ENCODE measurements at places on chromosomes 6 and 20.

GRCh38 chr6:31621320-31621939 lies 915 bp downstream of the PRRC2A start:
- no peak for DNase-seq

- DNase-seq, result no peak
Observed at GRCh38 chr6:49300443-49300842, 162.6 kb downstream of the MMUT start.

DNA sequence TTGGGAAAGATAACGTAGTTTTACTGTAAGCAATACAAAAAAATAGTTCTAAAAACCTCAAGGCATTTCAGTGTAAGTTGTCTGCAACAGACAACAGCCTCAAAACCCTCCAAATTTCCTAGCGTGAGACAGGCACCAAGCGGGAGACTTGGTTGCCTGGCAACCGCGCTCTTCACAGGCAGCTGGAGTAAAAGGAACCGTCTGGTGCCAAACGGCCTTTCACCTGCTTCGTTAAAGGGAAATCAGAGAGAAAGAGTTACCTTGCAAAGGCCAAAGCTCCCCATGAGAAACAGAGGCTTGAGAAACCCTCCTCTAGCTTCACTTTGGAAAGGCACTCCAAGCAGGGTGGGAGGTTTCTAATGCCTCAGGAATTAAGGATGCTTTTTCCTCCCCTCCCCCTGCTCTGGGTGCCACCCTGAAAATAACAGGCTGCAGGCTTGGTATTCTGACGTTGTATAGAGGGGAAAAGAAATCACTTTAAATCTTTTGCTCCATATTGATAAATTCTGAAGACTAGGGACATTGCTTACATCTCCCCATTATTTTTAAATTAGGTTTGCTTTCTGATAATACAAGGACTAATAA lies 129.7 kb upstream of the UFL1 start:
- no peak for DNase-seq

DNA sequence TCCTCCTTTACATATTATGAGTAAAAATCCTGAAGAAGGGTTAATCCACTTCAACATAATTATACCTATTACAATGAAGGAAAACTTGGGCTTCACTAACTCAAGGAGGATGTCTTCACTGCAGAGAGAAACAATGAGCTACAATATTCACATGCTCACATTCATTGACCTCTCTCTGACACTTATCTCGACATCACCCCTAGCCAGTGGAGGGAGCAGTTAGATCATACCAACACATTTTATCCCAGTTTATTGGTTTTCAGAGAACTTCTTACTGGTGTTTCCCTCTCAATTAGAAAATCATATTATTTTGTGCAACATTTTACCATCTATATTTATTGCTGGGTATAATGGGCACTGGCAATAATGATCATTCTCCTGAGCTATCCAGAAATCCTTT lies 646.5 kb downstream of the TENT5A start:
- no peak for DNase-seq

- DNase-seq, result no peak
Observed at GRCh38 chr6:2111162-2111677, 134.2 kb downstream of the GMDS start.

- no peak for DNase-seq
Observed at GRCh38 chr6:100952006-100952405, 70.9 kb upstream of the ASCC3 start.

DNA sequence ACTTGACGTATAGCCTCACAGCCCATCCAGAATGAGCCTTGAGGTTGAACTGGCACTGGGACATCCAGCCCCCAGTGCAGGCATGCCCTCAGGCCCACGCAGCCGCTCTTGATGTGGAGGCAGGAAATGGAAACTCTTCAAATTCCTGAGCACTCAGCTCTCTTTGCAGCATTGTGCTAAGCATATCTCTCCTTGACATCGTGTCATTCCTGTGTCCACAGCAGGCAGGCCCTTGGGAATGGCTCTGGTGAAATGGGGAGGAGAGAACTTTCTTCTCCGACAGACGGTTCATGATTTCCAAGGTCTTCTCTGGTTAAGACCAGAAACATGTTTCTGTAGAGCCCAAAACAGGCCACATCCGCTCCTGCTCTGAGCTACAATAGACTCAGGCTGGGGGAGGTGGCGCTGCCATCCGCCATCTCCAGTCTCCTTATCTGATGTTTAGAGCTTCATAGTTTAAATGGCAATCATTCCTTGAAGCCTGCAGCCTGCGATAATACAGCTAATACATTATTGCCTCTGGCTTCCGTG lies 248.8 kb downstream of the CDH4 start:
- DNase-seq, result no peak

Data from stimulated activated CD8-positive, alpha-beta memory T cell treated with anti-CD3 and anti-CD28 coated beads, Interleukin-12 subunit alpha, Interleukin-12 subunit beta, amount 100 ng/mL, for 1 hour (primary cell).